ENCODE measurements at places on chromosomes 7 and 10.

DNA sequence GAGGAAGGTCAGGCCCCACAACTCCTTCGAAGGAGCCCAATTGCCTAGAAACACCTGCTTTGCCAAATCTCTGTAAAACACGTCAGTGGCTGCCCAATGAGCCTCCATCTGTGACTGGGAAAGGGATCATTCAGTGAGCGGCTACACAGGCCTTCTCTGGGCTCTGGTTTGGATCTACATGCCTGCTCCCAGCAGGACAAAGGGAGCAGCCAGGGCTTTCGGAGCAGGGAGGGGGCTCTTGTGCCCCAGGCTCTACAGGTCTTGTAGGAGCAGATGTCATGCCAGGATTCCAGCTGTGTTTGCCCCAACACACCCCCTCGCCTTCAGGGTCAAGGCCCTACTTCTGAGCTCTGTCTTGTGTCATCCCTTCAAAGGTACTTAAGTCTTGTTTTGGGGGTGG is 73.5 kb downstream of the CLEC2L start:
- peak; percentile 37 for DNase-seq

DNA sequence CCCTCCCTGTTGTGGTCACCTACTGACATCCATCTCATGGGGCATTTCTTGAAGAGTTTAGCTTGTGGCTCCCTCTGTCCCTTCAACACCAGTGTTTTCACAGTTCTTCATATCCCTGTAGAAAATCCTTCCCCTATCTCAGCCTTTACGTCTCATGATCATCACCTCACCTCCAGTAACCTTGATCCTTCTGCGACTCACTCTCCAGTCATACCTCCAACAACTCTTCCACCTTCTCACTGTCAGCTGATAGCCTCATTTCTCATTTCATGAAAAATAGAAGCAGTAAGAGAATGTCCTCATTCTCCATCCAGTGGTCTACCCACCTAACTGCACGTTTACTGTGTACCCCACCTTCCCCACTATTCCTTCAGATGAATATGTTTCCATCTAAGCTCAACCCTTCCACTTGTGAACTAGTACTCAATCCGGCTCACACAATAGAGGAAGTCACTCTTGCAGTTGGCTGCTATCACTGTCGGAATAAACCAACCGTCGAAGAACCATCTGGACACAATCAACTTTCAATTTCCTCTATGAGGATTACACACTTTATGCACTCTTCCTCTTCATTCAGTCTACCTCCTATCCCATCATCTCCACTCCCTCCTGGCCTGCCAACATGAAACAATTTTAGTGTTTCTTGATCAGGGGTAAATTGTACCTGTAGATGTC is 256.0 kb downstream of the AHR start:
- DNase-seq, result no peak

GRCh38 chr10:34126371-34127151 is 688.5 kb downstream of the PARD3 start:
- no peak for DNase-seq

- no peak for DNase-seq
Measured at GRCh38 chr7:156058248-156058647, 246.0 kb upstream of the SHH start.

GRCh38 chr10:75648854-75649253 is 217.4 kb downstream of the LRMDA start:
- no peak for DNase-seq

- peak; percentile 72 for DNase-seq
Measured at GRCh38 chr7:65216469-65216868, 157.2 kb upstream of the ZNF92 start.

DNA sequence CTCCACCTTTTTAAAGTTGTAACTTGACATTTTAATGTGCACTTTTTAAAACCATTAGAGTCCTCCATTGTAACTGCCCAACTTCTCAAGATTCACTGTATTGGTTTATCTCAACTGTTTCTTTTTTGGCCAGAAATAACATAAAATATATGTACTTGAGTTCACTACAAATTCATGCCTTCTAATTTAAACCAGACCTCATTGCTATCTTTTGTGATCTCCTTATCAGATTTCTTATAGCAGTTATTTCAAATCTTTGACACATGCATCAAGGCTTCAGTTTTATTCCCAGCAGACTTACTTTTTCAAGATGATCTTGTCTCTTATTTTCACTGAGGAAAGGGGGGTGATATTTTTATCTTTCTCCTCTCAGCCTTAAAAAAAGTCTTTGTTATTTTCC is 154.3 kb downstream of the PHF14 start:
- DNase-seq, result no peak

DNA sequence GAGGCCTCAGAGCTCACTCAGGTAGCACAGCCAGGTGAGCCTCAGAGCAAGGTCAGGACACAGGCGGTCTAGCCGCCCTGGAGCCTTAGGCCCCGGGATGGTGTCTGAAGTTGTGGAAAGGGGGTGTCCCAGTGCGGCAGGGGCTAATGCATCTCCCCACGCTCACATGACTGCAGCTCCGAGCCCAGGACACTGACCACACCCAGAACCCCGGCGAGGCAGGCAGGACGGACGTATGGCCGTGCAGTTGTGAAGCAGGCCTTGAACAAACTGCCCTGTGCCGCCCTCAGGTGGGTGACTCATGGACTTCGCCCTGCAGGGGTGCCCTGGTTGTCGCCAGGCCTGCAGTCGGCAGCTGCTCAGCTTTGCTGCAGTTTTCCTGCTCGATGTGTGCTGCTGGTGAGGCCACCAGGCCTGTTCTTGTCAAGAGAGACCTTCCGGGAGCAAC is 5.0 kb upstream of the PRKAR1B start:
- peak; percentile 43 for DNase-seq

- DNase-seq, result no peak
Measured at GRCh38 chr7:76000566-76000965, 6.2 kb upstream of the TMEM120A start.

DNA sequence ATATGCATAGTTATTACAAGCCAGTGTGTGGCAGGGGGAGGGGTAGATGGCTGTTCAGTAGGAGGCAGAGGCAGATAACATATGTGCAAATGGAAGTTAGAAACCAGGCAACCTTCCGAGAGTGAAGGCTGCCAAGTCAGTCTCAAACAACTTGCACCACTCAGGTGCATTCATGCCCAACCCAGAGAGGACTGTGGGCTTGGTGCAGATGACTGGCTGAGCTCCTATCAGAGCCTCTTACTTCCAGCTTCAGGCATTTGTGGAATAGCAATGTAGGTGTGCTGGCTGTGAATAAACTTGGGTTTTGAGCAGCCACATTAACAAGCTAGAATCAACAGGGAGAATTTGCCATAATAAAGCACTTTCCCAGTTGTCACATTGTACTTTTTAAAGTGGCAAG is 789.8 kb downstream of the PHTF2 start:
- DNase-seq, result no peak

GRCh38 chr10:97549587-97550322 is 22.8 kb upstream of the ANKRD2 start:
- DNase-seq, result peak; percentile 74

GRCh38 chr7:100957832-100958421 is 8.6 kb downstream of the MUC3A start:
- DNase-seq, result peak; percentile 66

GRCh38 chr7:999941-1000935 is 17.3 kb downstream of the CYP2W1 start:
- DNase-seq, result no peak

DNA sequence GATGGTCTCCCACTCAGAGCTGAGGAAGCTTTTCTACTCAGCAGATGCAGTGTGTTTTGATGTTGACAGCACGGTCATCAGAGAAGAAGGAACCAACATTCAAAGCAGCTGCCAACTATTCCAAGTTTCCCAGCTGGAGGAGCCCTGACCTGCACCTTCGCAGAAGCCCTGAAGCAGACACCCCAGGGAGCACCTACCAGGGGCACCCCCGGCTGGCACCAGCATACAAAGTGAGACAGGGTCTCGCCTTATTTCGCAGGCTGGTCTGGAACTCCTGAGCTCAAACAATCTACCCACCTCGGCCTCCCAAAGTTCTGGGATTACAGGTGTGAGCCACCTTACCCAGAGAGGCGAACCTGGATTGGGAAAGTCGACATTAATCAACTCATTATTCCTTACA is 68.6 kb downstream of the KMT2C start:
- no peak for DNase-seq

DNA sequence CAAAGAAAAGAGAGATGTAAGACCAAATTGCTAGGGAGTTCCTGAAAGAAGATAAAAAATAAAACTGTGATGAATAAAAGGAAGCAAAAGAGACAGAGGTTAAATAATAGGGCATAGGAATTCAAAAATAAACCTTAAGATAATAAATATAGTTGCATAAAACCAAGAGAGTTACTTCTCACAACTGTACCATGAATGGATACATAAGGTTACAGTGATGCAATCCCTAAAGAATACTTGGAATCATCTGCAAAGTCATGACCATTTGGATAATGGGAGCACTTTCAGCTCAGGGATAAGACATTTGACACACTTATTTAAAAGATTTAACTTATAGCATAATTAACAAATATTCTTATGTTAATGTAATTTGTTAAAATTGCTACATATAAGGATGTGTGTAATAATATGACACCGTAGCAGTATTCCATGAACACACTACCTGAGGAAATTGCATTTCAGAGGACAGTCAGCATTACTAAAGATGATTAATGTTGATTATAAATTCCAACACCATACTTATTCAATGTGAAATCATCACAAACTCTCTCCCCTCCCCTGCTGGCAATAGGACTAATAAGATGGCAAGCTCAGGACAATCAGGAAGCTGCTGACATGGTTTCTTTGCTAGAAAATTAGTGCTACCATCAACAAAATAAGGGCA is 202.1 kb upstream of the AKR1E2 start:
- no peak for DNase-seq

GRCh38 chr7:102120666-102121195 is 165.9 kb upstream of the SH2B2 start:
- no peak for DNase-seq

- DNase-seq, result no peak
Measured at GRCh38 chr10:5443429-5443828, 31.1 kb downstream of the NET1 start.

DNA sequence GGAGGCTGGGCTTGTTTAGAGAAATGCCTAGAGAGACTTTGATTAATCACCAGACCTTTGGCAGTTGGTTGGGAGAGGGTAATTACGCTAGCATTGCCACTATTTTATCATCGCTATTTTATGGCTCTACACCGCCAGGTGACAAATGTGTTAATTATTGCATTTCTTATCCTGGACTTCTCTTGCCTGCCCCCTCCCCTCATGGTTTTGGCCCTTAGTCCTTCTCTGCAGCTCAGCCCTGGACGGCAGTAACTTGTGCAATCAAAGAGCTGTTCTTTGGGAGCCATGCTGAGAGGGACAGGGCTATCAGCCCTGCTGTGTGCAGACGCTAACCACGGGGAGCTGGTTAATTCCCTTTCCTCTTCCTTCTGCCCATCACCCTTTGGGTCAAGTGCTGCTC is 585.0 kb downstream of the AUTS2 start:
- DNase-seq, result no peak

DNA sequence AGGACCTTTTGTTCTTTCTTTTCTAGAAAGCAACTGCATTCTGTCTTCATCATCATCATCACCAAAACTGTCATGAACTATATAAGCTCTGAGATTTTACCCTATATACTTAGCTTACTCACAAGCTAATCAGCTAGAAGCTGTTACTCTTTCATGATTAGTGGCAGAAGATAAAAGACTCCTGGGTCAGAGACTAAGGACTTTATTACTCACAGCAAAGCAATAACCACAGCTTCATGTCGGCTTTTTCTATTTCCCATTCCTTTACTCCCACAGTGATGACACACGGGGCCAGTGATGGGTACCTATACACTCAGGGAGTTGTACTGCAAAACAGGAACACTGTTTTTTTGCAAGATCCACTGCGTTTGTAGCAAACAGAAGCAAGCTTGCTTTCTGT is 8.4 kb upstream of the C10orf88 start:
- no peak for DNase-seq

DNA sequence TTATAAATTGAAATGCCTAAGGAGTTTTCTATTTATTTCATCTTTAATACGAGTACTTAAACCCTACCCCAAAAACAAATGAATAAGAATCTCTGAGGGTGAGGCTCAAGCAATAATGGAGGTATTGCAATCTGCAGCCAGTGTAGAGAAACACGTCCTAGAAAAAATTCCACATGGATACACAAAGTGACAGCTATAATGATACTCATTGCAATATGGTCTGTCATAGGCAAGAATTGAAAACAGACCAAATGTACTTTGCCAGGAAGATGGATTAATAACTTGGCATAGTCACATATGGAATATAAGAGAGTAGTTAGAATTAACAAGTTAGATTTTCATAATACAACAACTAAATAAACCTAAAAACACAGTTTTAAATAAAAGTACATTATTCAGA is 440.1 kb upstream of the STEAP1 start:
- DNase-seq, result no peak

- DNase-seq, result no peak
Measured at GRCh38 chr7:117152213-117153007, 170.4 kb downstream of the WNT2 start.

GRCh38 chr7:45088146-45088701 is 545 bp downstream of the NACAD start:
- DNase-seq, result no peak

DNA sequence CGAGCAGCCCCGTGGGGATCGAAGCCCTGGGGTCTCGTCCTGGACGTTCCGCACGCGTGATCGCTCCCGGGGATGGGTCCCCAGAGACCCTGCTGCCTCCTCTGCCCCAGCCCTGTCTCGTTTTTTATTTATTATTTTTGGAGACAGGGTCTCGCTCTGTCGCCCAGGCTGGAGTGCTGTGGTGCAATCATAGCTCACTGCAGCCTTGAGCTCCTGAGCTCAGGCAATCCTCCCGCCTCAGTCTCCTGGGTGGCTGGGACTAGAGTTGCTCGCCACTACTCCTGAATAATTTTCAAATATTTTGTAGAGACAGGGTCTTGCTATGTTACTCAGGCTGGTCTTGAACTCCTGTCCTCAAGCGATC is 319 bp upstream of the STX1A start:
- DNase-seq, result no peak

DNA sequence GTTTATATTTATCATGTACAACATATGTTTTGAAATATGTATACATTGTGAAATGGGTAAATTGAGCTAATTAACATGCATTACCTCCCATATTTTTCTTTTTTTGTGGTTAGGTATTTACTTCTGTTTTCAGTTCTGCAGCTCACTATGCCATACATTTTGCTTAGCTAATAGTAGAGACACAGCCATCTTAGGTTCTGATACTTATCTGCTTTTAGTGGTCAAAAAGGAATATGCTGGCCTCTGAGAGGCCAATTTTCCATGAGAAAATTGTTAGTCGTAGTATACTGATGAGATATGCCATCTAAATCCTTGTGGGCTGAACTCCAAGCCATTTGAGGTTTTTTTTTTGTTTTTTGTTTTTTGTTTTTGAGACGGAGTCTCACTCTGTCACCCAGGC is 31.0 kb downstream of the SGPL1 start:
- no peak for DNase-seq

- DNase-seq, result no peak
Measured at GRCh38 chr7:33667196-33667595, 238.1 kb upstream of the BMPER start.

- no peak for DNase-seq
Measured at GRCh38 chr7:96727534-96728088, 18.0 kb upstream of the SEM1 start.

DNA sequence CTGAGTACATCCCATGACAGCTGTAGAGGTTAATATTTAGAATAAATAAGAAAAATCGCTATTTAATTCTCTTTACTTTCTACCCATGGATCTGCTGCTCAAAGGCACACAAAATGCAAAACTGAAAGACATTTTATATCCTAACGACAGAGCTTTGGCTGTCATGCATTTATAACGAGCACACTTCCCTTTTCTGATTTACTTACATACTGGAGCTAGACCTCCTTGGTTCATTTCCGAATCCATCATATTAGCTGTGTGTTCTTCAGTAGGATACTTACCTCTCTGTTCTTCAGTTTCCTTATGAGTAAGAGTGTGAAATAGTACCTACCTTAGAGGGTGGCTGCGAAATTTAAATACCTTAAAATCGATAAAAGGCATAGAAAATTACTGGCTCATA is 10.9 kb downstream of the CALCR start:
- DNase-seq, result no peak

Data from ecto neural progenitor cell (in vitro differentiated cells).